HFFc6 (cell line): ENCODE measurements at places on chromosomes 6 and 20. TPM values are rescaled to one million over a fixed set of nuclear protein-coding genes. Genes with fewer than 3 reads are reported as not detected.

Gene SH3BGRL2
- 0.21 to 0.43 TPM (median 0.30 TPM) in 3 replicates for total RNA-seq

Gene AFG1L
- 4.8 to 6.0 TPM (median 5.4 TPM) in 3 replicates for total RNA-seq

Gene RNF5
- total RNA-seq, result 29.7 to 34.8 TPM (median 31.6 TPM) in 3 replicates

GRCh38 chr20:6081236-6081635 lies 27.4 kb upstream of the LRRN4 start:
- peaks cover 13% of the 10 kb centered on the region for H3K4me1 ChIP-seq
- DNase-seq, result peak; percentile 47
- H3K27ac ChIP-seq, result no peak overlapping the region
- no peak overlapping the region for H3K4me3 ChIP-seq

GRCh38 chr20:40563296-40563950 lies 125.6 kb downstream of the MAFB start:
- H3K4me3 ChIP-seq, result no peak overlapping the region
- peaks cover 4% of the 10 kb centered on the region for H3K27me3 ChIP-seq
- H3K4me1 ChIP-seq, result no peaks in the 10 kb centered on the region
- no peak overlapping the region for H3K27ac ChIP-seq

- H3K36me3 ChIP-seq, result no peaks in the 10 kb centered on the region; the same call in 1 of the 2 replicates
- no peak overlapping the region for H3K27ac ChIP-seq
- H3K4me1 ChIP-seq, result no peaks in the 10 kb centered on the region
- DNase-seq, result no peak
- H3K27me3 ChIP-seq, result no peaks in the 10 kb centered on the region
Measured at GRCh38 chr6:67759001-67759400, 876.1 kb upstream of the ADGRB3 start.

Gene NKAIN4
- not detected in 3 replicates for total RNA-seq

Gene HLA-DOA
- not detected in 3 replicates for total RNA-seq
